ENCODE measurements at places on chromosomes 5 and 9.
A peak's percentile ranks its signal among the peaks of the same experiment; 100 is the strongest.

GRCh38 chr9:109997682-109998081, 210.3 kb downstream of the C9orf152 start:
- DNase-seq: no peak

GRCh38 chr5:28726815-28727214, 1688.4 kb upstream of the CDH9 start:
- no peak for DNase-seq

DNA sequence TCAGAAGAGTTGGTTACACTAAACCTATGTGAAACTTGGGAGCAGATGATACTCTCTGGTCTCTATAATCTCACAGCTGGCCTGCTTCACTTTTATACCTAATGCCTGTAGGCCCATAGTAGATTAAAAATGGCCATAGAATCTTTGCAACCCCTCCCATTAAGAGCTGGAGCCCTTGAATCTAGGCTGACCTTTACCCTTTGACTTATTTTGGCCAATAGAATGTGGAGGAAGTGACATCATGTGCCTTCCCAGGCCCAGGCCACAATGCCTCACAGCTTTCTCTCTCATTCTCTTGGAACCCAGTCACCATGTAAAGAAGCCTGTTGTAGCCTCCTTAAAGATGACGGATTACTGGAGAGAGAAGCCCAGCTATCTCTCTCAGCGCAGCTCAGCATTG, 251.0 kb downstream of the NR3C1 start:
- DNase-seq: no peak

GRCh38 chr5:151158287-151158661, 695 bp upstream of the ANXA6 start:
- no peak for DNase-seq

DNA sequence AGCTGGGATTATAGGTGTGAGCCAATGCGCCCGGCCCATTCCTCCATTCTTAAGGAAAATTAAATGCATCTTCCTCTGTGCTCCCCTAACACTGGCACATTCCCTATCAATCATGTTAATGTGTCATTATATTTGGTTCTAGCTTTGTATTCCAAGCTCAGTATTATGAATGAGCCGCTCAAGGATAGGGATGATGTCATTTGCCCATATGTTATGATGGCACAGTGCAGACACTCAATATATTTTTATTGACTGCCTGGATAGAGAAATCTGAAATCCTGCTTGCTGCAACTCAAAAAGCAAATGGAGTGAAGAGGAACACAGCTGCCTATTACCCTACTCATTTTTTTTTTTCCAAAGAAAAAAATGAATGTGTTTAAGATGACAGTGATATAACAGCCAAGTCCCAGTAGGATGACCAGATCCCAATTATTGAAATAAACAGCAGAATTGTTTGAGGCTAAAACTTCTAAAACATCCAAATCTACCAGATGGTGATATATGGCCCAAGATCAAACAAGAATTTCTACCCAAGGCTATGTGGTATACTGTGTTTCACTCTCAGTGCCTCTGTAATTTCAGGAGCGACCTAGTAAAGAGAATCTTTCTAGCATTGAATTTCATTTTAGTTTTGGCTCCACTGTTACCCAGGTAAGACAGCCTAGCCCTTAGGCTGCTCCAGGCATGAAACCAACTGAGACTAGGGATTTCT, 16.3 kb downstream of the SUSD1 start:
- DNase-seq: no peak

GRCh38 chr5:150411245-150411979, 1.3 kb downstream of the CD74 start:
- DNase-seq: no peak

- DNase-seq: no peak
These were observed 48.8 kb downstream of the GRAMD2B start for GRCh38 chr5:126471875-126472537.

DNA sequence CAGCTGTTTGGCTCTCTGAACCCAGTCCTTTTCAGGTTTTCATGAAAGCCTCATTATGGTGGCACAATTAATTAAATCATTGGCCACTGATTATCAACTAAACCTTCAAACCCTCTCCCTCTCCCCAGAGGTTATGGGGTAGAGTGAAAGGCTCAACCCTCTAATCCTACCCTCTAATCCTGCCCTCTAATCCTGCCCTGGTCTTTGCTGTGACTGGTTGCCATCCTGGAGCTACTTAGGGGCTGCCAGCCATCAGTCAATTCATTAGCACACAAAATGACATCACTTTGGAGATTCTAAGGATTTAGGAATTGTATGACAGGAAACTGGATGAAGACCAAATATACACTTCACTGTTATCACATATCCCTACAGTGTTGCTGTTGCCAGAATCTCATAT, 36.1 kb downstream of the ANKS6 start:
- DNase-seq: no peak

- DNase-seq: no peak
These were observed 828 bp downstream of the ZSWIM6 start for GRCh38 chr5:61332851-61333320.

DNA sequence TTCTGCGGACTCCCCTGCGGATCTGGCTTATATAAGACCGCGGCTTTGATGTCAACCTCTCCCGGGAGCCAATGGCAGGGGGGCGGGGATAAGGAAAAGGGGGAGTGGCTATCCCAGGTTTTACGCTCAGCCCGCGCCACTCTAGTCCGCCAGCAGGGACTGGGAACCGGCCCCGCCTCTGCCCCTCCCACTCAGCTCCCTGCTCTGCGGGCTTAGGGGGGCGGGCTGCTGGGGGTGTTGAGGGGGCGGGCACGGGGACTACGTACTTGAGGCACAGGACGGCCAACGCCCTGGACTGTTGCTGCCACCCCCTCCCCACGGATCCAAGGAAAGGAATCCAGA, at the start of gene HAND1:
Gene HAND1 (minus strand): TSS at position 4 of the 342 bp plus-strand sequence. CDS start 219 bp downstream, outside the sequence.
- DNase-seq: no peak

DNA sequence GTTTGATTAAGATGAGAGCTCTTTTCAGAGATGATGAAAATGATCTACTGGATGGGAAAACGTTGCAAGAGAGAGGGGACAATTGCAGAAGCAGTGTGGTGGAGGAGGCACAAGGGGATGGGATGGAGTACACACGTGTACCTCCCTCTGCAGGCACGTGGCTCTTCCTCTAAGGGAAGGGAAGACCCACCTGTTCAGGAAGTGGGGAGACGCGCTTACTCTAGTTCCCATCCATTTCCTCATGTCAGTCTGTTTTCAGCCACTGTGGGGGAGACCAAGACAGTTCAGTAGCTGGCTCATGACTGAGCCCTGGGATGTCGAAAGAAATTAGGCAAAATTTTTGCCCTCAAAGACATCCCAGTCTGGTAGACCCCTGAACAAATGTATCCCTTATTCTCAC, 619.2 kb upstream of the CLINT1 start:
- no peak for DNase-seq

DNA sequence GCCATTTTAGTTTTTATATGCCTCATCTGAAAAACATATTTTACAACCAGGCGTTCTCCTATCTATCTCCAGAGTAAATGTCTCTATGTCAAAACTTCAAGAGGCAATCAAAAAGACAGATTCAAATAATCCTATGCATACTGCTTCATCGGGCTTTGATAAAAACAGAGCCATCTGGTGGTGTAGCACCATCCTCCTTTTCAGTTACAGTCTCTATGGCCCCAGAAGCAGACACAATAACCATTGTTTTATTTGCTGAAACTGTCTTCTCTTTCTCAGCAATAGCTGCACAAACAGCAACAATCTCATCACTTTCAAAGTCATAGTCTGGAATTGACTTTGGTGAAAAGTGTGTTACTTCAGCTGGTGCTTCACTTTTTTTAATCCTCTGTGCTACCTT, 36.3 kb downstream of the PTGER4 start:
- DNase-seq: no peak

DNA sequence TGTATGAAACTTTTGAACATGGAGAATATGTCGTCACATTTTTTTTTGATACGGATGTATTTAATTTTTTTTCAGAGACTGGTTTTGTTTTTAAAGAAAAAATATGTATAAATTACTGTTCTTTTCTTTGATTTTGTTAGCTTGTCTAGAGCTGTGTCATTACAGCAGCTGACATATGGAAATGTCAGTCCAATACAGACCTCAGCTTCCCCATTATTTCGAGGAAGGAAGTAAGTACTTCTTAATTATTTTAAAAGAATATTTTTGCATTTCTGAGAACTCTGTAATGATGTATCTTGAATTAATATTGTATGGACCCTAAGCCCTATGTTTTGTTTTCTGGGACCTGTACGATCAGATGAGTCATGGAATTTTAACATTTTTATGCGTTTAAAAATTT, 7.6 kb downstream of the TENT2 start:
- no peak for DNase-seq

- DNase-seq: peak; percentile 29
These were observed 22.0 kb upstream of the MAPK9 start for GRCh38 chr5:180313677-180314505.

DNA sequence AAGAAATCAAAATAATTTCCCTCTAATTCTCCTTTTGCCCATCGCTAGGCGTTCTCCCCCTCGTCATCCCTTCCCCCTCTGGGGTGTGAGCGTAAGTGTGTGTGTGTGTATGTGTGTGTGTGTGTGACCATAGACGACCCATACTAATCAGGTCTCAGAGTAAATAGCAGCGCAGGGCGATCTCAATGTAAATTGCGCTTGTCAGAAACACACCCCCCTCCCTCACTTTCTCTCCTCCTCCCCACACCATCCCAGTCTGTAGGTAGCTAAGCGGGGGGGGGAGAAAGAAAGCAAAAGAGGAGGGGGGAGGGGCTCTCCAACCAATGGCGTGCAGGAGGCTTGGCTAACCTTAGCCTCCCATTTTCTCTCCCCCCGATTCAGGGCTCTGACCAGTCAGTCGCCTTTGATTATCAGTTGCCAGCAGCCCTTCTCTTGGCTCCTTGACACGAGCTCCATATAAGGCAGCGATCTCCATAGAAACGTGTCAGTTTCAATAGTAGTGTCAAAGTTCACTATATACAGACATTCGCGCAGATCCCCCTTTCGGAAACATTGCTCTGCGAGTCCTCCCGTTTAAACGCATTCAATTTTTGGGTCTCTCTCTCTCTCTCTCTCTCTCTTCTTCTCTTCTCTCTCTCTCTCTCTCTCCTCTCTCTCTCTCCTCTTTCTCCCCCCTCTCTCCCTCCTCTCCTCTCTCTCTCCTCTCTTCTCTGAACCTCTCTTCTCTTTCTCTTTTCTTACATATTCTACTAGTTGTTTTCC, at the start of gene NR2F1:
Gene NR2F1 (plus strand): TSS at position 546 of the 762 bp plus-strand sequence. CDS start 1,802 bp downstream, outside the sequence.
- no peak for DNase-seq

Data from stimulated activated CD8-positive, alpha-beta memory T cell treated with anti-CD3 and anti-CD28 coated beads, Interleukin-15, amount 100 ng/mL, for 24 hours (primary cell).